ENCODE measurements at places on chromosomes 5 and 9.

DNA sequence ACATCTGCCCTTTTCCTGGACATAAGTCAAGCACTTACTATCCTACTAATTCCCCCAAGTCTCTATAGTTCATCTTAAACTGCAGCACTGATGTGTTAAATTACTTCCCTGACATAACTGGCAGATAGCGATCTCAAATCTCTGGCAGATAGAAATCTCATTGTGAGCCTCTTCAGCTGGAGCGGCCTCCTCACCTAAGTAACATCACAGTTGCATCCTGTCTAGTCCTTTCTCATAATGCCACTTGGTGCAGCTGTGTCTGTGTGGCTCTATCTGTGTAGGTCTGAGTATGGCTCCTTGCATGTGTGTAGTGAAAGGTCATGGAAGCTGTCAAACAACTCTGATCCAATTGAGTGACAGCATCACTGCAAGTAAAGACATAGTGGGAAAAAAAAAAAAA lies 53.6 kb upstream of the FST start:
- no peak for DNase-seq

DNA sequence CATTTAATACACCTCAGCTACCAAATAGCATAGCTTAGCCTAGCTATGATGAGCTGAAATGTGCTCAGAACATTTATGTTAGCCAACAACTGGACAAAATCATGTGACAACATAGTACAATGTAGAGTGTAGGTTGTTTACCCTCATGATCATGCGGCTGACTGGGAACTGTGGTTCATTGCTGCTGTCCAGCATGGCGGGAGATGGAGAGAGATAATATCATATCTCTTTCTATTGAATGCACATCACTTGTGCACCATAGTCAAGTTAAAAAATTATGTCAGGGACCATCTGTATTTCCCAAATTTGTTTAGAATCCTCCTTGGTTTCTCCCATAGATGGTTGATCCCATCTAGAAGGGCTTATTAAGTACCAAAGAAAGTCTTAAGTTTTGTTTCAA lies 151.1 kb upstream of the ELL2 start:
- no peak for DNase-seq

- no peak for DNase-seq
These were observed 1067.0 kb downstream of the CDH18 start for GRCh38 chr5:18920966-18921365.

GRCh38 chr5:116778032-116778431 lies 203.4 kb upstream of the SEMA6A start:
- peak; percentile 25 for DNase-seq

- DNase-seq = peak; percentile 79
These were observed 720 bp downstream of the NOTCH1 start for GRCh38 chr9:136544964-136545691.

- no peak for DNase-seq
These were observed 82.8 kb downstream of the CRB2 start for GRCh38 chr9:123438821-123439220.

- DNase-seq = no peak
These were observed 118.8 kb downstream of the SIL1 start for GRCh38 chr5:139079225-139079990.

DNA sequence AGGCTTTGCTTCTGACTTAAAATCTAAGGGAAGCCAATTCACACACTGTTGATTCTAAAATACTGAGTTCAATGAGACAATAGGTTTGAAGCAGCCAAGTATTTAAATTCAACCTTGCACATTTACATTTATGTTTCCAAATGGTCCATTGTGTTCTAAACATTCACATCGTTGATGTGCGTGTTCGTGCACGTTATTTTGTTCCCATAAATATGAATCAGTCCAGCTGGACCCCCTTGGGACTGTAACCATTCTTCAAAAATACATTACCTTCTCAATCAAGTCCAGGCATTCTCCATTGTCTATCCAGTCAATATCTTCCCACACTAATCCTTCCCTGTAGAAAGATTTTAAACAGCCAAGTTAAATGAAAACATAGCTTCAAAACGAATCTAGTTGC lies 146.4 kb upstream of the RETREG1 start:
- DNase-seq = no peak

DNA sequence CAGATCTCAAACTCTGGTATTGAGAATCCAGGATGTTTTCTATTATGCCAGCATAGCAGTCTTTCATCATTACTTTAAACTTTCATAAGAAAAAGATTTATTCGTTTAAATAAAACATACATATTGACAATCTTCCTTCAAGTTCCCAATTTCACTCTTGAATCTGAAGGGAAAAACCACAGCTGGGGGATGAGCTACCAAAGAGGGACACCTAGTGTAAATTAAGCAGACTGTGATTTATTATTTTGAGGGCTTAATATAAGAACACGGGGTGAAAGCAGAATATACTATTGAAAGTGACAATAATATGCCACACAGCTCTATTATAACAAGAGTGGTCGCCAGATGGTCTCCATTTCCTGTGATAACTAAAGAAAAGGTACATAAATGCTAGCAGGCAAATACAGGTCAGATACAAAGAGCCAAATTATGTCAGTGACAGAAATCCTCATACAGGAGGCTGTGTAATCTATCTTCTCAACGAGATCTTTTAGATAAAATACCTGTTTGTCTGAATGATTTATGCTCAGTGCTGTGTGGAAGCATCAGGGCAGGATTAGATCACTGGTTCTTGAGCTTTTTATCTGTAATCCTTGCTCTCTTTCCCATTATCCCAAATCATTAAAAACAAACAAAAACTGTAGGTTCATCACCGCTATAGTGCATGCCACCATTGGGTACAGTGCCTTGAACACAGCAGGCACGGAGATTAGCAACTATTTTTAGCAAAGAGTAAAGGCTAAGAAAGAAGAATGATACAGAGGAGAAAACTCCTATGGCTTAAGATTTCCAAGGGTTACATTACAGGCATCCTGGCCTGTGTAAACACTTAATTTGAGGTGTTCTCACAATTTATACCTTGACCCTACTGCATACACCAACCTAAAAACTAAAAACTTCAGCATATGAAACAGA lies 116.6 kb downstream of the DROSHA start:
- no peak for DNase-seq

DNA sequence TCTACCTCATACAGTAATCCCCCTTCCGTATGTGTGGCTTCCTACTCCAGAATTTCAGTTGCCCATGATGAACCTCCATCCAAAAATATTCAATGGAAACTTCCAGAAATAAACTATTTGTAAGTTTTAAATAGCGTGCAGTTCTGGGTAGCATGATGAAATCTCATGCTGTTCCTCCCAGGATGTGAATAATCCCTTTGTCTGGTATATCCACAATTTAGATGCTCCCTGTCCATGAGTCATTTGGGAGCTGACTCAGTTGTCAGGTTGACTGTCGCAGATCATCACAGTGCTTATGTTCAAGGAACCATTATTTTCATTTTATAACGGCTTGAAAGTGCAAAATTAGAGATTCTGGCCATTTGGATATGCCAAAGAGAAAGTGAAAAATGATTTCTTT lies 290.1 kb upstream of the CDH9 start:
- DNase-seq = no peak

GRCh38 chr5:106127985-106128384 lies 1542.8 kb downstream of the EFNA5 start:
- no peak for DNase-seq

GRCh38 chr9:132975961-132976360 lies 2.5 kb upstream of the GFI1B start:
- DNase-seq = no peak

GRCh38 chr9:68482548-68482947 lies 58.1 kb downstream of the TMEM252 start:
- DNase-seq = no peak

GRCh38 chr9:130630506-130631330 lies 33.7 kb upstream of the PRDM12 start:
- DNase-seq = no peak

GRCh38 chr9:128097543-128098296 lies 29.7 kb downstream of the SLC25A25 start:
- DNase-seq = no peak

DNA sequence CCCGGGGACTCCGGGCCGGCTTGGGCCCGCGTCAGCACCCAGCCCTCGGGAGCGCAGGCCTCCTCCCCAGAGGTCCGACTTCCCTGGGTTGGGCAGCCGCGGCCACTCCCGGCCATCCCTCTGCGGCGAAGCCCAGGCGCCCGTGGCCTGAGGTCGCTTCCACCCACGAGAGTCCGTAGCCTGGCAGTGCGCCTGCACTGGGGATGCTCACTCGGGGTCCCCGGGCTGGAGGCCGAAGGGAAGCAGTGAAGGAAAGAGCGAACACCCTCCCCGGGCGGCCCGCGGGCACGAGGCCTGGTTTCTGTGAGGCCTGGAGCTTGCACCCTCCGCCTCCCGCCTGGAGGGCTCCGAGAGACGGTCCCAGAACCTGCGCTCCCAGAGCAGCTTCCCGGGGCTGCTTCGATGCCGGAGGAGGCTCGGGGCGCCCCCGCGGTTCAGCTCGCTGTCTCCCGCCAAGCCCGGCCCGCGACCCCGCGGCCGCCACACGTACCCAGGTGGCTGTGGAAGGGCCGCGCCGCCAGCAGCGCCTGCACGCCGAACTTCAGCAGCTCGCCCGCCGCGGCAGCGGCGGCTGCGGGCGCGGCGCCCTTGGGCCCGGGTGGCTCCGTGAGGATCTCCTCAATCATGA lies 607 bp downstream of the BARX1 start:
- no peak for DNase-seq

DNA sequence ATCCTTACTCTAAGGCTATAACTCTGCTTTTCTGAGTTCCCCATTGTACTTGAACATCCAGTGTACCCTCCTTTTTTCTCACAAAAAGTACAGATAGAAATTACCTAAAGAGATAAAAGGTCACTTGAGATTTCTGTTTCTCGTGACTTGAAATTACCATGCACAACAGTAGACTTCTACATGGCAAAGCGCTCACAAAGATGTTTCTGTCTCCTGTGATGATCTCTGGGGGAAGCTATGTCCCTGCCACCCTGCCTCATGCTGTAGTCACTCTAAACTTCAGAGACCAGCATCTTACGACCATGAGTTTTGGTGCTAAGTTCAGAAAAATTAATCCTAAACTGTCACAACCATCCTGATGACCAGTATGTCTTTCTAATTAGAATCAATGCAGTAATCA lies 36.2 kb downstream of the NFIB start:
- no peak for DNase-seq

- no peak for DNase-seq
These were observed 164.6 kb upstream of the MEF2C start for GRCh38 chr5:89047571-89047970.

GRCh38 chr5:135217669-135218485 lies 181.2 kb downstream of the MACROH2A1 start:
- DNase-seq = no peak

DNA sequence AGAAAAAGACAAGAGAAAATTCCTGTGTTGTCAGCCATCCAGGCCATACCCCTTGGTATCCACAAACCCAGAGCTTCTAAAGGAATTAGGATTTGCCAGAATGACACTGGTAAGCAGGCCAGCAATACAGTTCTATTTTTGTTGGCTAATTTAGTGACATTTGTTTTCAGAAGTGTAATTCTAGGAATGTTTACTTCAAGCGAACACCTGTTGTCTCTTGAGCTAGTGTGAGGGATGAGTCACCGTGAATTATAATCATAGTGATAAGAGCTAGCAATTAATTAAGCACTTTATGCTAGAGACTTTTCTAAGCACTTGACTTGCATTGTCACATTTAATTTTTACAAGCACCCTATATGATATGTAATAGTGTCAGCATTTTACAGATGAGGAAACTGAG lies 99.2 kb downstream of the PRKACG start:
- DNase-seq = no peak

DNA sequence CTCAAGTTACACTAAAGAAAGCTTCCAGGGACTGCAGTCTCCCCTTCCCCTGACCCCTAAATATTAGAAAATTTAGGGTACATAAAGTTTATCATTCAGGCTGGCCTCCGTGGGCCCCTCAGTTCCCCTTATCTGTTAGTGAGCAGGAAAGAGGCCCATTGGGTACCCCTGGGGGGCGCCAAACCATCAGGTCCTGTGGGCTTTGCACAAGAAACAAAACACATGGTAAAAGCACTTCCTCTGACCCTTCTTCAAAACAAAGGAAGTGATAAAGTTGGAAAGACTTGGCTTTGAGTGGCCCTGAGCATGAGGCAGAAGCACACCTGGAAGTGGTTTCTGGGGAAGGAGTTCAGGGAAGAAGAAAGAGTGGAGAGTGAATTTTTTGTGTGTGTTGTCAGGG lies 213.0 kb downstream of the SMARCA2 start:
- no peak for DNase-seq

- DNase-seq = no peak
These were observed 607.5 kb upstream of the SEMA6A start for GRCh38 chr5:117182104-117182503.

- no peak for DNase-seq
These were observed 847.7 kb downstream of the CDH18 start for GRCh38 chr5:19140276-19140675.

DNA sequence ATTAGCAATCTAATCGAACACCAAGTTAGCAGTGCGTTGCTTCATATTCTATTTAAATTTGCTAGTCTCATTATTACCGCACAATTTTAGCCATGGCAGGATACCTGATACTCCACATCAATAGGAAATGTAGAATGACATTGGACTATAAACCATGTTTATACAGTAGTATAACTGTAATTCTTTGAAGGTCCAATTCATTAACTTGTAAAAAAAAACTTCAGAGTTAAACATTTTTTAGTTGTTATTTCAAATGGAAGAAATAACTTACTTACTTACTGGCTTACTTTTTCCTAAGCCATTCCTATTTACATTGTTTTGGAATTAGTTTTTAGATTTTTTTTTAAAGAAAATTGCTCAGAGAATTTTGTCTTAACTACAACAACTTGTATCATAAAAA lies 35.4 kb upstream of the ACOT12 start:
- DNase-seq = no peak

GRCh38 chr5:115457571-115457970 lies 87.0 kb downstream of the FEM1C start:
- DNase-seq = no peak

- no peak for DNase-seq
These were observed 196.2 kb downstream of the HSPA4 start for GRCh38 chr5:133247881-133248624.

DNA sequence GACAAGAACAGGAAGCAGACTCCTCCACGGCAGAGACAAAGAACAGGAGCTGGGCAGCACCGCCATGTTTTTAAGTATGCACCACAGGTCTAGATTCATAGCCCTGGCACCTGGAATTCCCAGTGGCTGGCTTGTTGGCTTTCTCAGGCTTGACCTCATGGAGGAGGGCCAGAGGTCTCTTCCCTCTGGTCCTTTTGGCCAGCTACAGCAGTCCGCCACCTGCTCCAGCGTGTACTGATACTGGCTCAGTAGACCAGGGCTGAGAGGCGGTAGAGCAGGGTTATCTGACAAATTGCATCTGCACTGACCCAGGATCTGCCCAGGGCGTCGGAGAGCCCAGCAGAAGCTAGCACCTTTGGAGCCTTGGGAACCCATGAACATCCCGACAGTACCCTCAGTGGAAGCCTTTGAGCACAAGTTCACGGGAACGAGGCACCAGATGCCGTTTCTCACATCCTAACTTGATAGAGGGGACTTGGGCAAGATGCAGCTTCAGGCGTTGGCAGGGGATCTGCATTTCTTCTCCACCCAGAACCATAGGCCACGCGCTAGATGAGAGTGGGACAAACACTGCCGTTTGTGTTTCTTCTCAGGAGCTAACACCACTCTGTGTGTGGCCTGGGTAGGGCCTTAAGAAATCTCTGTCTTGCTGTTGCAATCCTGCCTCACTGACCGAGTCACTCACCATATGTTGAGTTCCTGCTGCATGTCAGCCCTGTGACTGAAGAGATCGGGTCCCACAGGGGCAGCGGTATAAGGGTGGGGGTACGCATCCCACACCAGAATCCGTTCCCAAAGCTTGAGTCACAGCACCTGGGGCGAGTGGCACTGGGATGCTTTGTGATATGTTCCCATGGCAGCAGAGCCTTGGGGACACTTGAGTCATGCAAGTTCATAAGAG lies 90.3 kb upstream of the OTULINL start:
- DNase-seq = no peak

GRCh38 chr9:91199739-91200497 lies 161.8 kb downstream of the AUH start:
- no peak for DNase-seq

Data from GM13976 (cell line).